ENCODE measurements at places on chromosomes 5 and 9.

- no peak for DNase-seq
Measured at GRCh38 chr5:111229221-111229835, 5.1 kb downstream of the CAMK4 start.

- DNase-seq: no peak
Measured at GRCh38 chr9:134180786-134181647, 16.7 kb upstream of the RNU6ATAC start.

- DNase-seq: no peak
Measured at GRCh38 chr5:103138202-103138690, 18.1 kb downstream of the PPIP5K2 start.

DNA sequence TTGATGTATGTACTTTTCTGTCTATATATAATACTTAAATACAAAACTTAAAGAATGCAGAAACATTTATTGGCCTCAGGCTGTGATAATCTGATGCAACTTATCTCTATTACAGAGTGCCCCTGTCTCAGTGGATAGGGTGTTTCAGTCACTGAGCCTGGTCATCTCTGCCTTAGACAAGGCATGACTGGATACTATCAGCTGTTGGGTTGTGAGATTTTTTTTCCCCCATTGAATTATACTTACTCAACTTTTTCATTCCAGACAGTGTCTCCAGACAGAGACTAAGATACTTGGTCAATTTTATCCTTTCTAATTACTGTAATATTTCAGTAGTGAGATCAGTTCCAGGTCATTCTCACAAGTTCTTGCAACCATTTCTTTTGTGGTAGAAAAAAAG is 26.7 kb downstream of the XRCC4 start:
- DNase-seq: peak; percentile 6

GRCh38 chr5:131973089-131973712 is 27.7 kb upstream of the MEIKIN start:
- DNase-seq: no peak

DNA sequence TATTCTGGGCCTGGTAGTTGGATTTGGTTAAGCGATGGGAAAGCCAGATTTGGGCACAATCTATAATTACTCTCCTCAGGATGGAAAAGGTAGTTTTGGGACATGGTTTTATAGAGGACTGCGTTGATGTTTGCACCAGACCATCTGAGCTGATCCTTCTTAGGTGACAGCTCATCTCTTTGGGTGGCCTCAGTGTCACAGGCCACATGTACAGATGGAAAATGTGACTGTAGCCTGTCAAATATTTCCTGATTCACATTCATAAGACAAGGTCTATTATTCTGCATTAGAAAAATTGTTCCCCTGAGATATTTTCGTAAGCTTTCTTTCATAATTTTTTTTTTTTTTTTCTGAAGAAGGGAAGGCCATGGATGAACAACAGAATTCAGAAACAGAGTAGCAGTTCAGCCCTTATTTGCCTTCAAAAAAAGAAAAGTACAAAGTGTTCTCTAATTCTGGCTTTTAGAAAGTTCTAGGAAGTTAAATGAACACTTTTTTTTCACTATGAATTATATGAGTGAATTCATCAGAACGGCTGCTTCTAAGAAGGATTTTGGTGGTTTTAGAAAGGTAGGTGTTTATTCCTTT is 81.0 kb downstream of the NNT start:
- DNase-seq: no peak

- DNase-seq: no peak
Measured at GRCh38 chr9:16794103-16794502, 76.4 kb downstream of the BNC2 start.

DNA sequence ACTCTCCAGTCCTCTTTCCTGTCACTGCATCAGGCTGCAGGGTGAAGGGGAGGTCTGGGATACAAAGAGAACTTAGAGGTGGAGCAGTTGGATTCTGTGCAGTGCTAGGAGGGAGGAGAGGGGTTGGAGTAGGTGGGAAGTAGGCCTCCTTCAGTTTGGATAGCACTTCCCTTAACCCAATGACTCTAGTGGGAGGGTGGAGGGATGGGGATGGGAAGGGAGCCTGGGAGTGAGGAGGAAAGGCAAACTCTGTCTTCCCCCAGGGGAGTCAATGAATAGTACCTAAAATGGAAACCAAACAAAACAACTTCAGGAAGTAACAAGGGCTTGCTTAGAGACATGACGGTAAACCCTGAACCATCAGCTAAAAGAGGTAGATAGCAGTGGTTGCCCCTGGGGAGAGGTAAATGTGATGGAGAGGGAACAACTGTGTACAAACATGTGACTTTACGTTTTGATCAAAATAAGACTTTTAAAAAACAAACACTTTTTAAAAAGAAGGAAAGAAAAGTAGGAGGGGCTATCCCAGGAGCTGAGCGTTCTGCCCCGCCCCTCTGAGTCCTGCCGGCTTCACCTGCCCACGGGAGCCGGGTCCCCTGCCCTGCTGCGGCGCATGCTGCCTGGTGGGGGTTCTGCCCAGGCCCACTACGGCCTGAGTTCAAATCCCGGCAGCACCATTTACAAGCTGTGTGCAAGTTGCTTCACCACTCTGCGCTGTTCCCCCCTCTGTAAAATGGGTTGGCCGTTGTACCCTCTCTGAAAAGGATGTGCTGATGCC is 30.9 kb downstream of the GSN start:
- DNase-seq: no peak

- peak; percentile 34 for DNase-seq
Measured at GRCh38 chr5:120464627-120465435, 731 bp downstream of the PRR16 start.

DNA sequence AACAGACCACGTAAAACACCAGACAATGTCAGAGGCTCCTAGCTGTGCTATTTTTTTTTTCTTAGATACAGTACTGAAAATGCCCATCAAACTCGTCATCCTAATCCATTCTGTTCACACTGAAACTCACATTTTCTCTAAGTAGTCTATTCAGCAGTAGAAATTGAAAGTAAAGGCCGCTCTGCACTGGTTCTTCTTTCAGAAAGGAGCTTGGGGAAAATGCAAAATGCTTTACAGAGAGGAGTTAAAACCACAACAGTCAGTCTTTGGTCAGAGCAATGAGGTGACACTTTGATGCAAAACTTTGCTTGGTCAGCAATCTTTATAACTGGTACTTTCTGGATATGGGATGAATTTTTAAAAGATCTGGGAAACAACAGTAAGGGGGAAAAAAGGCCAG is 43.8 kb upstream of the SUSD1 start:
- no peak for DNase-seq

DNA sequence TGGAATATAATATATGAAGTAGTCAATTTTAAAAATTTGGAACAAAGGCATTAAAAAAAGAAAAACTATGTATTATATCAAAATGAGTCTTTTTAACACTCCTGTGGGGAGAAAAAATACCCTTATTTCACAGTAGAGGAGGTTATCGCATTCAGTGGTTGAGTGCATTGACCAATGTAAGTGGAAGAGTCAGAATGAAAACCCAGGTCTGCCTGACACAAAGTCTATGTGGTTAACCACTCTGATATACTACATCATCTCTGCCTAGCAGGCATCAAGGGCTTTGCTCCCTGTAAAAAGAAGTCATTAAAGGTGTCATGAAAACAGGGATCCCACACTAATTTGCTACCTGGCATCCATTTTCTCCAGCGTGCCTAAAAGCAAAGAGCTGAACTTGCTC is 417.2 kb upstream of the C9orf72 start:
- DNase-seq: no peak

- DNase-seq: no peak
Measured at GRCh38 chr9:79799691-79800335, 228.0 kb downstream of the TLE4 start.

- DNase-seq: peak; percentile 60
Measured at GRCh38 chr9:630817-631216, 210.7 kb upstream of the DMRT1 start.

GRCh38 chr5:157571357-157571827 is 4.2 kb downstream of the ADAM19 start:
- no peak for DNase-seq

- DNase-seq: peak; percentile 92
Measured at GRCh38 chr5:132426525-132427138, 57.1 kb downstream of the SLC22A5 start.

- DNase-seq: peak; percentile 73
Measured at GRCh38 chr5:59116231-59116865, 533.5 kb downstream of the RAB3C start.

GRCh38 chr5:87183896-87184295 is 83.8 kb upstream of the RASA1 start:
- DNase-seq: no peak

- DNase-seq: no peak
Measured at GRCh38 chr5:14810928-14811572, 60.5 kb downstream of the ANKH start.

DNA sequence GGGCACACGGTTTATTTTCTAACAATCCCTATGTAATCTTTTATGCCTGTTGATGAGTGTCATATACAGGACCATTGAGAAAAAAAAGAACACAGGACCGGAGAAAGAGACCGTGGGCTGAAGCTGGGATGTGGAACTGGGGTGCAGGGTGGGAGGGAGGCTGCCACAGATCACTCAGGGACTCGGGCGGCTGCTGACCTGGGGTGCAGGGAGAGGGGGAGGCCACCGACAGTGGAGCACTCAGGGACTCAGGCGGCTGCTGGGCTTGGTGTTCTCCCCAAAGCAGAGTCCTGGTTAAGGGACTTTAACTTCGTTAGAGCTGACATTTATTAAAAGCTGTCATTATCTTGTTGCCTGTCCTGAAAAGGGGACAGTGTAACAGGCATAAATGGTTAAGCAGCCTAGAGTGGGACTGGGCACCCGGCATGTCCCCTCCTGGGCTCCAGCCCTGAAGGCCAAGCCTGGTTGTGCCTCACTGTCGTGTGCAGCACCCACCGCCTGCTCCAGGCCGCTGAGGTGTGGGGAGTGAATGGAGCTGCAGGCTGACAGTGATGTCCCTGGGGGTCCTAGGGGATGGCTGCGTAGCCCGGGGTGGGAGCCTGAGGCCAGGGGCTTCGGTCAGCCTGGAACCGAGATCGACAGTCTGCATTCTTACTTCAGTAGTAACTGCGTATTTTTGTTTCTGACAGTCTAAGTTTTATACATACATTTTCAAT is 14.0 kb downstream of the NDUFS6 start:
- no peak for DNase-seq

DNA sequence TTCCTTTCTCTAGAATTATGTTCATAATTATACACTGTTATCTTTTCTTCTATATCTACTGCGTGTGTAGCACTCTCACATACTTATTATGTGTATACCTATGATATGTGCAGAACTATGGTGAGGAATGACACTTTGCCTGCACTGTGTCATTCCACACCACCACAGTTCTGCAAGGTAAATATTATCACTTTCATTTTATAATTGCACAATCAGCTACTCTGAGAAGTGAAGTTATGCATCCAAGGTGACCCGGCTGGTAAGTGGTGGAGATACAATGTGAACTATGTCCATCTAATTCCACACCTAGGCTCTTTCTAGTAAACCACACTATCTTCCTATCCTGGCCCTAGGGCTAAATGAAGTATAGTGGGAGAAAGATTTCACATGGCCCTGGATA is 170.1 kb upstream of the ATP10B start:
- no peak for DNase-seq

DNA sequence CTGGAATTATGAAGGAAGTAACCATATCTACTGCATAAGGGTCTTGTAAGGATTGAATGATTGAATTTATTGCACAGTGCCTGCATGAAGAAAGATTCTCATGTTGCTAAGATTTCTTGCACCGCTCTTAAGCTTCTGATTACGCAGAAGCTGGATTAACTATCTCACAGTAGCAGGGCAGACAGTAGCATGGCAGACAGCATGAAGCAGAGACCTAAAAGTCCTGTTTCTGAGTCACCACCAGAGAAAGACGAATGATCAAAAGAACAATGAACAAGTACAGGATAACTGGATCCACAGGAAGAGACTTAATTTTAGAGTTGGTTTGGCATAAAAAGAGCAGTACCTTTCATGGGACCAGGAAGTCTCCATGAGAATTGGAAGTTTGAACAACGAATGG is 142.4 kb downstream of the MAPKAP1 start:
- peak; percentile 51 for DNase-seq

- DNase-seq: no peak
Measured at GRCh38 chr5:14852779-14853178, 18.8 kb downstream of the ANKH start.

- DNase-seq: peak; percentile 39
Measured at GRCh38 chr5:15463231-15463980, 36.6 kb upstream of the FBXL7 start.

- no peak for DNase-seq
Measured at GRCh38 chr9:123002754-123003153, 30.7 kb upstream of the GPR21 start.
